Mesenteric fat pad (tissue), 1 donor: ENCODE measurements at places on chromosomes 4 and X. TPM values are rescaled to one million over a fixed set of nuclear protein-coding genes. Genes with fewer than 3 reads are reported as not detected.

SLC2A9 gene
- 5.5 TPM for total RNA-seq

- no peak for DNase-seq
These were observed 56.1 kb downstream of the ATXN3L start for GRCh38 chrX:13263560-13264251.

DNA sequence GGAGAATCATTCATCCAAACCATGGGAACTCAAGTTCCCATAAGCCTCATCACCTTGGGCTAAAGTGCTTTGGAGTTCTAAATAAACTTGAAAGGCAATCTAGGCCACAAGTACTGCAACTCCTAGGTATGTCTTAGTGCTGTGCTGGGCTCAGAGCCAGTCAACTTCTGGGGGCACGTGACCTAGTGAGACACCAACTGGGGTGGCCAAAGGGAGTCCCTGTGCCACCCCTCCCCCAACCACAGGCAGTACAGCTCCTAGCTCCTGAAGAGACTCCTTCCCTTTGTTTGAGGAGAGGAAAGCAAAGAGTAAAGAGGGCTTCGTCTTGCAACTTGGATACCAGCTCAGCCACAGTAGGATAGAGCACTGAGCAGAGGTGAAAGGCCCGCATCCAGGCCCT lies 154.2 kb upstream of the IL1RAPL2 start:
- DNase-seq = no peak

DNA sequence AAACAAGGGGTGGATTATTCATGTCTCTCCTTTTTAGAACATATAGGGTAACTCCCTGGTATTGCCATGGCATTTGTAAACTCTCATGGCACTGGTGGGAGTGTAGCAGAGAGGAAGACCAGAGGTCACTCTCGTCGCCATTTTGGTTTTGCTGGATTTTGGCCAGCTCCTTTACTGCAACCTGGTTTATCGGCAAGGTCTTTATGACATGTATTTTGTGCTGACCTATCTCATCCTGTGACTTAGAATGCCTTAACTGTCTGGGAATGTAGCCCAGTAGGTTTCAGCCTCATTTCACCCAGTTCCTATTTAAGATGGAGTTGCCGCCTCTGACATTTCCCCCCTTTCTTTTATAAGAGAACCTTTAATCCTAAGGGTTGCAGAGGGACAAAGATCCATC lies 45.8 kb downstream of the MGST2 start:
- no peak for DNase-seq

- peak; percentile 43 for DNase-seq
These were observed 4.4 kb downstream of the RTL5 start for GRCh38 chrX:72127332-72127731.

GRCh38 chrX:46327566-46328115 lies 217.6 kb downstream of the ZNF674 start:
- no peak for DNase-seq
